Erythroblast (primary cell): ENCODE measurements at places on chromosomes 2 and 18.

GRCh38 chr18:28571929-28572328 is 395.0 kb upstream of the CDH2 start:
- DNase-seq = no peak

- no peak for DNase-seq
Observed at GRCh38 chr2:8508766-8509165, 173.1 kb upstream of the ID2 start.

DNA sequence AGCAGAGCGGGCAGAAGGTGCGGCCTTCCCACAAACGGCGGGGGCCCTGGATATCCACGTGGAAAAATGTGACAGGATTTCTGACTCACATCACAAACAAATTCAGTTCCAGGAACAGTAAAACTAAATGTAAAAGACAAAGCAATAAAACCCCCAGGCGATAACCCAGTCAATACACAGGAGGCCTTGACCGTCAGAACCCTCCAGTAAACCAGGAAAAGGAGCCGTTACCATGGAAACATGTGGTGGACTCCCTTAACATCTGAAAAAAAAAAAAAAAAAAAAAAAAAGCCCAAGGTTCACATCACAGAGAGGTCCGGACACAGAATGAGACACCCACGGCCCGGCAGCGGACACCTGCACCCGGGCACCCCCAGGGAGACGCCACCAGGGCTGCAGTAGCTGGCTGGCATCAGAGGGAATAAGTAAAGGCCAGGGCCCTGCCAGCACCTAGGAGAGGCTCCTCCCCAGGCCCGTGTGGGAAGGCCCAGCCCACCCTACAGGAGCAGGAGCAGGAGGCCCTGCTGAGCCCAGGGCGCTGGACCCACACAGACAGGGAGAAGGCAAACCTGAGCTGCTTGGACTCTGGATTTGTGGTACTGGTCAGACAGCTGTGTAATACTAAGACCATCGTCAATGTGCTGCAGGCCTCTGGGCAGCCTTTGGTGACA is 83.7 kb downstream of the TMEM18 start:
- DNase-seq = no peak

DNA sequence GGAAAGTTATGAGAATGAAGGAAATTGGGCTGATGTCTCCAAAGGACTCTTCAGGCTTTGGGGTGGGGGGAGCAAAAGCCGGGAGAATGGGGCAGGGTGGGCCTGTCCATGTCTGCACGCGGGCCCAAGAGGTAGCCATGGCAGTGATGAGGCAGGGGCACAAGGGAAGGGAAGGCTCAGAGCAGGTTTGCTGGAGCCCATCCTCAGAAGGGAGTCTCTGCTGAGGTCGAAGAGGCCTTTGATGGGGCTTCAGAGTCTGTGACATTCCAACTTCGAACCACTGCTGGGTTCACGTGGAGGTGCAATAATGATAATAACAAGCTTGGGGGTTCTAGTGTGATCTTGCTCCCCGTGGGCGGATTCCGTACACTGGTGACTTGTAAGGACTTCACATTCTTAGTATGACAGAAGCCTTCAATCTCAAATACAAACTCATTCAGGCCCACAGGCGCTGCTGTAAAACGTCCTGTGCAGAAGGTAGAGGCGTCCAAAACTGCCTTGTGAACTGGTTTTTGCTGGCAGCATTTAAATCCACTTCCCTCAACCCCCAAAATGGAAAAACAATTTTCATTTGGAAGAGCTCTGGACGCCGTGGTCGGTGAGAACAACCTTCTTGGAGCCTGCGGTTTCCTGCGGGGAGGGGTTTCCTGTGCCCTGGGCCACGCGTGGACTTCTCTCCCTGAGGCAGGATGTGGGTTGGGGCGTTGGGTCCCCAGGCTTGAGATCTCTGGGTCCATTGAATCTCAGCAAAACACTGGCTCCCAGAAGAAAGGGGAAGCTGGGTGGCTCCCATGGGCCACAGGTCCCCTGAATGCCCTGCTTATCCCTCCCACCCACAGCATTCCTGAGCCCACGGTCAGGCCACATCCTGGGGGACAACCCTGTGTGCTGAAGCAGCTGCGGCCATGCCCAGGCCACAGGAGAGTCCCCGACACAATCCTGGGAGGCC is 151.0 kb downstream of the TPO start:
- DNase-seq = no peak

DNA sequence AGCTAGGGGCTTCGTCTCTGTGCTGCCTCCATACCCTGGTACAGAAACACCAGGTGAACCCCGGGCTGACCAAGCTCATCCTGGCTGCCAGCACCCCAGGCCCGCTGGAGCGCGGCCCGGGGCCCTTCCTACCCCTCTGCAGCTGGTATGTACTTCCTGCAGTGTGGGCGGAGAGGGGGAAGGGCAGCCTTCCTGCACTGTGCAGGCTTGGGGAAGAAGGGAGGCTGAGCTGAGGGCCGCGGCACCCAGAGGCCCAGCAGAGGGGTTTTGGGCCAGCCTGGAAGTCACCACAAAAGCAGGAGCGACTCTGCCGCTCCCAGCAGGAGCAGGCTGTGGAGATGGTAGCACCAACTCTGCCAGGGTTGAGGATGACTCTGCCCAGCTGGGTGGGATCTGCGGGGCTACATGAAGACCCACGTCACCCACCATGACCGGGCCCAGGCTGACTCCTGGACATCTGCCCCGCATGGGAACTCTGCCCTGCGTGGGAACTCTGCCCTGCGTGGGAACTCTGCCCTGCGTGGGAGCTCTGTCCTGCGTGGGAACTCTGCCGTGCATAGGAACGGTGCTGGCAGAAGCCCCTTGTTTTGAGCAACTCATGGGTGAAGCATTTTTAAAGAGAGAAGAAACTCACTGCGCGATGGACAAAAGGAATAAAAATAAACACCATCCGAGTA is 273.3 kb downstream of the NDUFA10 start:
- DNase-seq = no peak

DNA sequence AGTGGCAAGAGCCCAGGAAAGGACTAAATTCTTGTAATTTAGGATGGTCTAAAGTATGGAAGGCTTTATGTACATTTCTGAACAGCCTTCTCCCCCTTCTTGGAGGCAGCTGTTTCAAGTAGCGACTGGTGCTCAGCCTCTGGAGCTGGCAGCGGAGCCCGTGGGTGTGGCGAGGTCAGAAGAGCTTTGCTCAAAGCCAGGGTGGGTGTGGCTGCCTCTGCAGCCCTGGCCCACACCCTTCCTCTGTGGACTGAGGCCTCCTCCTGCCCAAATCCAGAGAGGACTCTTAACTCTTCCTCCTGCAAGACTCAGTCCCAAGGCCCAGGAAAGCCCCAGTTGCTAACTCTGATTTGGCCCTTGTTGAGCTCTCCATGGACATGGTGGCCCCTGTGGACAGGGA is 202.1 kb upstream of the REV1 start:
- DNase-seq = no peak

DNA sequence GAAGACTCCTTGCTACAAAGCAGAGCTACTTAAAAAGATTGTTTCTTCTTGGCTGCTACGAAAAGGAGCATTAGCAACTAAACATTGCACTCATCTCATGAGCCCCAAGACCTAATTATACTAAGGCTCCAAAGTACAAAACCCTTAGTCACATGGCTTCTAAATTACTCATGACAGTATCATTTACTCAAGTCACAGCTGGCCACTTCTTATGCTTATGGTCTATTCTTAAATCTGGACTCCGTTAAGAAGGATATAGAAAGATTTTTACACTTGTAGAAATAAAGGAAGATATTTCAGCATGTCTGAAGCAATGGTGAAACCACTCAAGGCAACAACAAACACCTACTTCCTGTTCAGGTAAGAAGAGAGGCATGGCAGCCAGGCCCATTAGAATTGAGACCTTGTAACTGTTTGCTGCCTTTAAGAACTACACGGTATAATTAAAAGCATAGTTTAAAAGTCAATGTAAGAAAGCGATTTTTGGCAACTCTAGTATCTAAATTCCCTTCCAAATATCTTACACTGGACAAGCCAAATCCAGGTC is 12.7 kb downstream of the ANKRD44 start:
- DNase-seq = no peak

DNA sequence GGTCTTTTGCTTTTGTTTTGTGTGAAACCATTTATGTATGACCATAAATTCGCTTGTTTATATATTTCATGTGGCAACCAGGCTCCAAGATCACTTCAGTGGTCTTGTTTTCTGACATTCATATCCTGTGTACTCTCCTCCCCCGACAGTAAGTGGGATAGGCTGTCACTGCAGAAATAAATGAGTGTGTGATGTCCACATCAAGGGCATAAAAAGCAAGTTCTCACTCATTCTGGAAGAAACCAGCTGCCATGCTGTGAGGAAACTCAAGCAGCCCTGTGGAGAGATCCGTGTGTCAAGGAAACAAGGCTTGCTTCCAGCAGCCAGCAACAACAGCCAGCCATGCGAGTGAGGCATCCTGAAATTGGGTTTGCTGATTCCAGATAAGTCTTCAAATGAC is 39.2 kb upstream of the GNAL start:
- DNase-seq = no peak

DNA sequence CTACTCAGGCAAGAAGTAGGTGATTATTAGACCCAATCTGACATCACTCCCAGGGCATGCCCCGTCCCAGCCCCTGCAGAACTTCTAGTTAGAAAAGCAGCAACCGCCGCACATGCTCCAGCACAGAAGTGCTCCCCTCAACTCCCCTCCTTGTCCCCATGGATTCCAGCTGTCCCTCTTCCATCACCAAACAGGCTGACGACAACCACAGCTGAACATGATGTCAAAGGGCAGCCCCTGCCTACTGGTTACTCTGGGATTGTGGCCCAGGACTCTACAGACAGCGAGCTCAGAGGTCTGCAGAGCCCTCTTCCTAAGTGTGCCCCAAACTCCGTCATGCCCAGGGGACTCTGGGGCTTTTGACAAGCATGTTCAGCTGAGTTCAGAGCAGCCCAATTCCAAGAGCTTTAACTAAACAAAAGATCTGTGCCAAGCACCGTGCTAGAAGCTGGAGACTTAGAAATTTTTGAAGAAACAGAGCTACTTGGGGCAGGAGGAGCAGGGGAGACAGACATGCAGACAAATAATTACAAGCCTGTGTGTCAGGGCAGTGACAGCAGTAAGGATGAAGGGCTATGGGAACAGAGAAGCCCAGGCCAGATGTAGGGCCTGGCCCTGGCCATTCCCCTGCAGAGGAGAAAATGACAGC is 148.1 kb downstream of the BCL11A start:
- no peak for DNase-seq

- DNase-seq = no peak
Observed at GRCh38 chr2:69836316-69836715, 6.9 kb downstream of the GMCL1 start.

- DNase-seq = no peak
Observed at GRCh38 chr18:23634692-23635091, 28.0 kb downstream of the ANKRD29 start.

DNA sequence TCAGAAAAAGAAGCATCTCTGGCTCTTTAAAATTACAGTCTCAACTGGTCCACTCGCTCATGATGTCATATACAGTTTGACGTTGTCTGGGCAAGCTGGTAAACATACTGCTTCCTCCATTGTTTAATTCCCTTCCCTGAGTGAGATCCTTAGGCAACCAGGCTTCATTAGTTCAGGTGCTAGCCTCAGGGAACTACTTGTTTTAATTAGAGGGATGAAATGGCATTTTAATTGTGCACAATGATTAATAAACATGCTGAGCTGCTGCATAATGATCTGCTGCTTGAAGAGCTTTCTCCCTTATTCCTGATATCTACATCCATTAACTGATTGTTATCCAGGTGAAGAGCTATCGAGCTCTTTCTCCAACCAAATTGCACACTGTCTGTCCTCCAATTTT is 195.6 kb upstream of the ETAA1 start:
- DNase-seq = no peak

DNA sequence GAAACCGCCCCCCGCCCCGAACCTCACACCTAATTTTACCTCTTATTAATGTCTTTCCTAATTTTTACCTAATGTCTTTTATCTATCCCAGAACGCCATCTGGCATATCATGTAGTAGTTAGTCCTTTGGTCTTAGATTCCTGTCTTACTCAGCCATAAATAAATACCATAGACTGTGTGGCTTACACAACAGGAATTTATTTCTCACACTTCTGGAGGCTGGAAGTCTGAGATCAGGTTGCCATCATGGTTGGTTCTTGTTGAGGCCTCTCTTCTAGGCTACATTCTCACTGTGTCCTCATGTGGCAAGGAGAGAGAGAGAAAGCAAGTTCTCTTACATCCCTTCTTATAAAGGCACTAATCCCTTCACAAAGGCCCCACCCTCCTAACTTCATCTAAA is 46.8 kb downstream of the RHBDD1 start:
- DNase-seq = no peak
